NCI-H1105 (cell line): ENCODE measurements at places on chromosomes 12 and 14.

GRCh38 chr12:124173692-124174091 lies 121.2 kb upstream of the RFLNA start:
- no peak for DNase-seq

GRCh38 chr14:67018720-67019119 lies 170.5 kb upstream of the GARIN2 start:
- no peak for DNase-seq

GRCh38 chr12:52617403-52617785 lies 965 bp downstream of the KRT73 start:
- DNase-seq, result no peak

GRCh38 chr14:53896726-53897125 lies 59.9 kb downstream of the BMP4 start:
- no peak for DNase-seq

GRCh38 chr14:89143595-89143994 lies 273.4 kb downstream of the FOXN3 start:
- no peak for DNase-seq

DNA sequence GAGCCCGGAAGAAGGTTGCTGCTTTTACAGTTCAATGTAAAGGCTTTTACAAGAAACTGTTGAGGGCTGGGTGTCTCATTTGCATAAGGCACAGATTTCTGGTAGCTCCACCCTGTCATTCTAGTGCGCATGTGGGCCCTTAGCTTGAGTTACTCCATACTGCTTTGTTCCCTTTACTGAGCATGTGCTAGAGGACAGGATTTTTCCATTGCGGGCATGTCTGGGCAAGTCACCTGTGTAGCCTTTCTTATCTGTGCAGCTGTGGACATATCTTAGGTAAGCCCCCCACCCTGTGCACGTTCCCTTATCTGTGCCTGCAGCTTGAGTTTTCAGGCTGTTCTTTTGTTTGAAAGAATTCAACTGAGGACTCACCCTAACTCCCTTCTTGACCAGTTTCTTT lies 56.2 kb upstream of the ARHGAP5 start:
- no peak for DNase-seq

GRCh38 chr12:42442311-42442759 lies 116.4 kb downstream of the PPHLN1 start:
- no peak for DNase-seq

DNA sequence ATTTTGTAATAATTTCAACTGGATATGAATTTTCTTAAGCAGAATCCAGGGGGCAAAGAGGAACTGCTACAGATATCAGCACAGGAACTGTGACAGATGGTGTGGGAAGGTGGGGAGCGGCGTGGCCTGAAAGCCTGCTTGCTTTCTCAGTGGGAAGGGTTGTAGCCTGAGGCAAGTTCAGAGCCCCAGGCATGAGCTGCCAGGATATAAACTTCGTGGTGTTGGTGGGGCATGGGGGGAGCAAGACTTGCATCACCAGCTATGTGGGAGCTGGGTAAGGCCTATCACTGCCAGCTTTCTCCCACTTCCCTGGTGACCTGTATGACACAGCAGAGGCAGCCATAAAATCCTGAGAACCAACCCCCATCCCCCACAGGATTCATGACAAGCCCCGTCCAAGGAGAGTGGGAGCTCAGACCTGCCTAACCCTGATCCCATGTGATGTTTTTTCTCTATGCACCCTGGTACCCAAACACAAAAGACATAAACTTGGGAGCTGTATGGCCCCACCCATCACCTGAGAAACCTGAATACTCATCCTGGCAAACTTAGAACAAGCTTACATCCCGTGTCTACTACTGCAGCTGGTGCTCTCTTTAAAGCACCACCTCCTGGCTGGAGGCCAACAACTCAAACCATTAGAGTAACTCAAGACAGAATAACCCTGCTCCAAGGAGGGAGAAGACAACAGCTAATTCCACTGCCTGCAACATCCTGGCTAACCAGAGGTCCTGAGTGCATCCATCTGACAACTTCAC lies 16.5 kb downstream of the CLEC1A start:
- DNase-seq, result no peak

GRCh38 chr12:118292836-118293235 lies 79.9 kb downstream of the TAOK3 start:
- DNase-seq, result no peak

- no peak for DNase-seq
Measured at GRCh38 chr12:109165599-109165998, 49.2 kb downstream of the ACACB start.

GRCh38 chr14:81205639-81206038 lies 15.1 kb downstream of the GTF2A1 start:
- no peak for DNase-seq

DNA sequence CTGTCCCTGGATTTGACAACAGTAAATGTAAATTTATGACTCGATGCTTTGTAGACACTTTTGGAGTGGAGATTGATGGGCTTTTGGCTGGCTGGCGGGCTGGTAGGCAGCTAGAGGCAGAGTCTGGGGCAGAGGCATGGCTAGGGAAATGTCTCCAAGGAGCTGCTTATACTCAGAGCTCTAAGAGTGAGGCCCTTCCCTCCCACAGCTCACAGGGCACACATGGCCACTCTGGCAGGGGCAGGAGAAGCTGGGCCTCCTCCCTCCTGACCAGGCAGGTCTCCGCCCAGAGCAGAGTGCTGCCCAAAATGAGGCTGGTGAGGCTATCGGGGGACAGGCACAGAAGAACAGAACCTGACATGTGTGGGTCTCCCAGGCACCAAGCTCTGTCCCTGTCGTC lies 67.5 kb downstream of the GALNT16 start:
- no peak for DNase-seq

- no peak for DNase-seq
Measured at GRCh38 chr12:104064842-104065427, 604 bp downstream of the HCFC2 start.

DNA sequence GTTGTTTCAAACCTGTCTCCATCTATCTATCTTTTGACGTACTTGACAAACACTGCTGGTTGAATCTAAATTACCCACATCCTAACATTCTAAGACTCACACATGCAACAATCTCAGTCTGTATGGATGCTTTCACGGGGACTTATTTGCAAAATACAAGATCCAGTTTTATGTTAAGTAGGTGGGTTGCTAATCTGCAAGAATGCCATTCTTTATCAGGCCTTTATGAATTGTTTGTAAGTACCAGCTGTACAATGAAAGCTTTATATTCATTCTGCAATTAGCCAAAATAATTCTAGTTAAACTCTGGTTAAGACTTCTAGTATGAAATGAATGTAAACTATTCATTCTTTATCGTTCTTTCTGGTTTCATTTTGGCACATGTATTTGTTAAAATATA lies 135.1 kb downstream of the NAV3 start:
- DNase-seq, result no peak

- no peak for DNase-seq
Measured at GRCh38 chr12:78711954-78712353, 152.6 kb upstream of the SYT1 start.

GRCh38 chr12:9649532-9649940 lies 20.0 kb upstream of the CLEC2D start:
- DNase-seq, result no peak
